Fibroblast of lung (primary cell): ENCODE measurements at places on chromosomes 6 and 20. TPM values are rescaled to one million over a fixed set of nuclear protein-coding genes. Genes with fewer than 3 reads are reported as not detected.

GRCh38 chr20:53920647-53921245 lies 149.6 kb downstream of the BCAS1 start:
- DNase-seq = no peak

DNA sequence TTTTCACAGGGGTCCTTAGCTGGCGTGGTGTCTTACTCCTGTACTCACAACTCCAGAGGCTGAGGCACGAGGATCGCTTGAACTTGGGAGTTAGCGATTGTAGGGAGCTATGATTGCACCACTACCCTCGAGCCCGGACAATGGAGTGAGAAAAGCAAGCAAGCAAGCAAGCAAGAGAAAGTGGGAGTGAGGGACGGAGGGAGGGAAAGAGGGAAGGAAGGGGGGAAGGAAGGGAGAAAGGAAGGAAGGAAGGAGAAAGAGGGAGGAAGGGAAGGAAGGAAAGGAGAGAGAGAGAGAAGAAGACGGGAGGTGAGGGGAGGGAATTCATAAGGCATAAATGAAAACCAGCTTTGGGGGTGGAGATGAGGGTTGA lies 120.5 kb downstream of the TRIM27 start:
- DNase-seq = no peak

GRCh38 chr6:7562769-7563168 lies 21.3 kb downstream of the DSP start:
- DNase-seq = no peak

Gene RSPH9
- 1.5 and 1.7 TPM in 2 replicates for total RNA-seq

Gene ELOVL2
- total RNA-seq = under 0.01 and 1.0 TPM in 2 replicates

- DNase-seq = no peak
Observed at GRCh38 chr6:17601386-17601703, 1.2 kb downstream of the FAM8A1 start.

DNA sequence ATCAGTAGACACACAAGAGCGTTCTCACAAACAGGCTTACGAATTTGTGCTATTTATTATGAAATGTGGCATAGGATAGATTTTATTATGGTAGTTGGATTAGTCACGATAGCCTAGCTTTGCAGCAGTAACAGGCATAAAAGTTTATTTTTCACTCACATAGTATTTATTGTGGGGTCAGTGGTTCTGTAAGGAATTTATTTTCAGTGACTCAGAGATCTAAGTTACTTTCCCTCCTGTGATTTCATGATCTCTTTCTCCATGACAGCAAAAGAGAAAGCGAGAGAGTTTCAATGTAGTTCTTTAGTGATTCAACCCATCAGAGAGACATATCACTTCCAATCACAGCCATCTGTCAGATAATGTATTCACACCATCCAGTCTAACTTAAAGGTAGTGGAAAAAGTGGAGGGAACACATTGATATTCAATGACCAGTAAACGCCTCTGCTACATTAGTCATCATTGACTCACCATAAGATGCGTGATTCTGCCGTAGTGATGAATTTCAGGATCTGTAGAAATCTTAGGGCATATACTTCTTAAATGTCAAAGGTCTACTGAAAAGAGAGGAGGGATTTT lies 605.5 kb downstream of the HDGFL1 start:
- peak; percentile 97 for DNase-seq
